Erythroblast (primary cell): ENCODE measurements at places on chromosomes 7 and 10.
A peak's percentile ranks its signal among the peaks of the same experiment; 100 is the strongest.

- DNase-seq, result no peak
These were observed 79.3 kb upstream of the NANOS1 start for GRCh38 chr10:118950190-118950680.

GRCh38 chr10:120517196-120517595, 60.2 kb downstream of the PLPP4 start:
- no peak for DNase-seq

DNA sequence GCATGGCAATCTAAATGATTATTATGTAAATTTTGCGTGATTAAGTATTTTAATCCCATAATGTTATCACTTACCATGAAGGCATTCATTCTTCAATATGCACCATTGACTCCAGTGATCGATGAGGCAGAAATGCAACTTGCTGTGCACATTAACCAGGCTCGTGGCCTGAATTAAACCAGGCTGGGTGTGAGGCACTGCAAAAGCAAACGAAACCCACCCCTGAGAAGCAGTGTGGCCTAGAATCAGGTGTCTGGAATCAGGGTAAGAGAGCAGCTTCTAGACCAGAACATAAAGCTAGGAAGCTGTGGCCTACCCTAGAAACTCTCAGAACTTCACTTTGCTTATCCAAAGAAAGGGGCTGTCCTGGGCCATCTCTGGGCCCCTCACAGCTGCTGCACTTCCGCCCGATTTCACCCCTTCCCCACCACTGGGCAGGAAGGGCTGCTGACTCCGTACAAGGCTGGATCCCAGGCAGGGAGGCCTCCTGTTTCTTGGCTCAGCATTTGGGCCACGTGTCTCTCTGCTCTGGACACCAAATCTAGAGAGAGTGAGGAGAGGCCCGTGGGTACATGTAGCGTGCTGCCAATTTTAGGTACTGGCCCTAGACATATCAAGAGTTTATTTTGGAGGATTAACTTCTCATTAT, 4.4 kb downstream of the PTPRE start:
- no peak for DNase-seq

DNA sequence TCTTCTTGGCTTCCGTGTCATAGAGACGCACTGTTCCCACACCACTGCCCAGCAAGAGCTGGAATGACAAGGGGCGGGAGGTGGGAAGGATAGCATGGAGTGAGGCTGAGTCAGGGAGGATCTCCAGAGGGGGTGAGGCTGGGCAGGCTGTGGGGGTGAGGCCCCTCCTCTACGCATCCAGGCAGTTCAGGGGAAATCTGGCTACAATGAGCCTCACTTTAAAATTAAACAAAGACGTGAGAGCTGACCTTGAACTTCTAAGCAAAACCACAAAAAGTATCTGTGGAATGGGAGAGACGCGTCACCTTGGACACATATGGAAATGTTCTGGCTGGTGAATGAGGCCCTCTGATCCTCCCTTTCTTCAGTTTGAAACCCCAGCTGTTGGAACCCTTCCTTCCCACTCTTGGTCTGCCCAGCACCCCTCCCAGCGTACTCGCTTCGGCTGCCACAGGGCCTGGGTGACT, 17.7 kb downstream of the WDR91 start:
- no peak for DNase-seq

- DNase-seq, result peak; percentile 85
These were observed 26.4 kb downstream of the HIF1AN start for GRCh38 chr10:100562008-100562672.

DNA sequence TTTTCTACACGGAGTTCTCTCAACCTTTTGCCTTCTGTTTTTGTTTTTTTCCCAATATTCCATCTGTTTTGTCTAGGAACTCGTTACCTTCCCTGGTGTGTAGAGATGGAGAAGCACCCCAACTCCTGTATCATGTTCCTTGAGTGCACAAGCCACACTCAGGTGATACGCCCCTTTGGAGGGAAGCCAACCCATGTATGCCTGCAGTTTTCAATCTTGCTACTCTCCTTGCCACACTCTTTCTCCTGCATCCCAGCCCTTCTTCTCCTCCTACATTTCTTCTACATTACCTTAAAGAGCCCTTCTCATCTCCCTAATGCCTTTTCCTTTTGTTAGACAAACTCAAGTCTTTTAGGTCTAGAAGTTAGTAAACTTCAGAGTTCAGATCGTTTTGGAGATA, 10.2 kb upstream of the SP4 start:
- peak; percentile 51 for DNase-seq

DNA sequence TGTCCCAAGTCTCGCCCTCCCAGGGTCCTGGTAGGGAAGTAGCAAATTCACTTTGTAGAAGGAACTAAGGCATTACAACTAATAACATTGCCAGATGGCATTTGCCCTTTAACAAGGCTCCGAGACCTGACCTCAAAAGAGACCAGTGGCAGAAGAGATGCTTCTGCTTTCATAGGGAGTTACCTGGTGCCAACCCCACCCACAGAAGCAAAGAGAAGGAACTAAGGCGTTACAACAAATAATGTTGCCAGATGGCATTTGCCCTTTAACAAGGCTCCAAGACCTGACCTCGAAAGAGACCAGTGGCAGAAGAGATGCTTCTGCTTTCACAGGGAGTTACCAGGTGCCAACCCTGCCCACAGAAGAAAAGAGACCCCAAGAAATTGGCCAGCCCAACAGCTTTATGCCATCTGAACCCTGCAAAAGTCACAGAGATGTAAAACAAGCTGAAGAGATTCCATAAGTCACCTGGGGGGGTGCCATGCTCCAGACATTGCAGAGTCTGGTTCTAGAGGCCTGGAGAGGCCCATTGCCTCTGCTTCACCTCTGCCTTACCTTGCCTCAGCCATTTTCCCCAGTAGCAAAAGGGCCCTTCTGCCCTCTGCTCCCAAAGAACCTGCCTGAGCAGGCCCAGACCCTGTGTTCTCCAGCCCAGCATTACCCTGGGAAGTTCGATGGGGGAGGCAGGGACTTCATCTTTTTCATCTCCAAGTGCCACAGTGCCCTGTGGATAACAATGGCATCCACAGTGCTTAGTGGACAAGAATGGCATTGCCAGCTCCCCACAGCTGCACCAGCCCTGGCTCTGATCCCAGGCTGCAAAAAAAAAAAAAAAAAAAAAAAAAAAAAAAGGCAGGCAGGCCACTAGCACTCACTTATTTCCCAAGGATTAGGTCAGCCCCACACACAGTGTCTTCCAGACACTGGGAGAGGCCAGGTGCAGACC, 179.5 kb upstream of the PLXNA4 start:
- no peak for DNase-seq

DNA sequence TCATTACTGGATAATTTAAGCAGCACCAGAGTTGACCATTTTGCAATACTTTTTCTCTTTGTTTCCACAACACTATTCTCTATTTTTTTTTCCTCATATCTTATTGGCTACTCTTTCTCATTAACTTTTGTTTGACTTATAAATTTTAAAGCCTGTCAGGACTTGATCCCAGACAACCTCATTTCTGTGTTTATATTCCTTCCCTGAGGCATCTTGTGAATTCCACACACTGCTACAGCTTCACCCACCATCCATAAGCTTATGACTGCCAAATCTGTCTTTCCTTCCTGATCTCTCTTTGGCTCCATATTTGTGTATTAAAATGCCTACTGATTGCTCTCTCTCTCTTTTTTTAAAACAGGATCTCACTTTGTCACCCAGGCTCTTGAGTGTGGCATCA, 124.6 kb upstream of the MBL2 start:
- no peak for DNase-seq

GRCh38 chr7:11232462-11232861, 258.8 kb downstream of the PHF14 start:
- DNase-seq, result no peak

DNA sequence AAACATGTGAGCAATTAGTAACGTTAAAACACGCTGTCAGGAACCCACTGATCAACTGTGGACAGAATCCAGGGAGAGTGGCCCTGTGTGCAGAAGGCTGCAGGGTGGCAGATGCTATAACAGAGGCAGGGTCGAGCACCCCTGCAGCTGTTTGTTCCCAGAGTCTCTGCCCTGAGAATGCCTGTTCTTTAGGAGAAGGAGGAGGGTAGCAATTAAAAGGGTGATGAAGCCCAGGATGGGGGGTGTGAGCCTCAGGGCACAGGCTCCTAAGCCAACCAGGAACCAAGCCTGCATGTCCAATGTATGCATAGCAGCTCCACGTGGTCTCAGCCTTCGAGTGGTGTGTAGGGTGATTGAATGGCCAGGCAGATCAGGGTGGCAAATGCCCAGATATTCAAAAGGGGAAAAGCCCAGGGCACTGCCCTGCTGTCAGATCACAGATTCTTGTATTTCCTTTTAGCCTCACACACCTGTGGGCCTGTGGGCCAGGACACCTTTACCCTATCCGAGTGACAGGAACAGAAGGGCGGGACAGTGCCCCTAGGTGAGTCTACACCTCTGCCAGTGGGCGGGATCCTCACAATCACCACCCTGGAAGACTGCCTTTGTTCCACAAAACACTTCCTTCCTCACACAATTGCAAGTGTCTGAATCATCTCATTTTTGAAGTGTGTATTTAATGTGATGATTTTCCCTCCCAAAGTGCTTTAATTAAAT, 7.3 kb downstream of the WDFY4 start:
- DNase-seq, result no peak

DNA sequence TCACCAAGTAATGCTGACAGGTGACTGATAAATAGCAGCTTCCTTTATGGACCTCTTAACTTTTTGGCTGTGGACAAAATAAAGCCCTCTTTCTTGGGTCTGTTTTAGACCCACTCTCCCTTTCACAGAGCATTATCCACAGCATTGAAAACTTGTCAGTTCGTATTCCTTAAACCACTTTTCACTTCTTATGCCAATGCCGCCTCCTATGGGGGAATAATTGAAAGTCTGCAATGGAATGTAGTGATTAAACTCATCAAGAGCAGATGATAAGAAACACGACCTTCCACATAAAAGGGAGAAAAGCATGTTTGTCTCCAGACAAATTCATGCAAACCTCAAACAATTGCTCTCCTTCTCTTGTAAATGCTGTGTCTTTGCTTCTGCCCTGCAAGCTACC, 153.4 kb downstream of the SORCS1 start:
- DNase-seq, result no peak

DNA sequence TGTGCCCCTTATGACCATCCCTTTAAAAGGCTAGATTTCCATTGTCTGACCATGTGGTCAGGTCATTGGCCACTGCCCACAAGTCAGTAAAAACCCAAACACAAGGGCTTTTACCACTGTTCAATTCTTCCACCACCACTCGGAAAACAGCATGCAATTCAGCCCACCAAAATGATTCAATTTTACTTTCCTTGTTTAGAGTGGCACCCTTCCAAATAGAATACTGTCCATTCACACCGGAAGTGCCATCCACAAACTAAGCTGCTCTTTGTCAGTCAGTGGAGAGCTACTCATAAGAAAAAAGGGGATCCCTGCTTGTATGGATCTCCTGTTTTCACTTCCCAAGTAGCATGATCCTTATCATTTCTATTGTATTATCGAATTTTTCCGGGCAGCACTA, 350.7 kb upstream of the MBL2 start:
- no peak for DNase-seq

- no peak for DNase-seq
These were observed 64.1 kb downstream of the MGAM2 start for GRCh38 chr7:142175594-142175993.

DNA sequence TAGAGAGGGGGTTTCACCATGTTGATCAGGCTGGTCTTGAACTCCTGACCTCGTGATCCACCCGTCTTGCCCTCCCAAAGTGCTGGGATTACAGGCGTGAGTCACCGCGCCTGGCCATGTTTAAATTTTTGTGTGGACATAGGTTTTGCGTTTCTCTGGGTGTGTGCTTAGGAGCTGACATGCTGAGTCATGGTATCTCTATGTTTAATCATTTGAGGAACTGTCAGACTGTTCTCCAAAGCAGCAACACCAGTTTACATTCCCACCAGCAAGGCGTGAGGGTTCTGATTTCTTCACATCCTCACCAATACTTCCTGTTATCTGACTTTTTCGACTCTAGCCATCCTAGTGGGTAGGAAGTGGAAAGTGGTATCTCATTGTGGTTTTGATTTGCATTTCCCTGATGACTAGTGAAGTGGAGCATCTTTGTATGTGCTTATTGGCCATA, 153.7 kb downstream of the DNAJB6 start:
- DNase-seq, result peak; percentile 11

DNA sequence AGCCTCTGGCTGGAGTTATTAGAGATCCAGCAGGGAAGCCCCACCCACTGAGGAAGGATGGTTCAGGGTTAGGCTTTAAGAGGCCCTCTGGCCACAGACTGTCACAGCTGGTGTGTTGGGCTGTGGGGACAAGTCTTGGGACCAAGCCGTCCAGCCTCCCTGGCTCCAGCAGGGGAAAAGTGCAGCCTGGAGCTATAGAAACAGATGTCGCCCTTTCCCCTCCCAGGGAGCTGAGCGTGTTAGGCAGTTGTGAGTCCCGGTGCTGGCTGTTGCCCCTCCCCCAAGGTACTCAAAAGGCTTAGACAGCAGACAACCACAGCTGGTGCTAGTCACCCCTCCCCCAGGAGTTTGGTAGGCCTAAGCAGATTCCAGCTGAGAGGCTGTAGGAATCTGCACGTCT, 143.4 kb downstream of the TMEM168 start:
- DNase-seq, result no peak

GRCh38 chr7:46006212-46006611, 85.1 kb upstream of the IGFBP3 start:
- no peak for DNase-seq

DNA sequence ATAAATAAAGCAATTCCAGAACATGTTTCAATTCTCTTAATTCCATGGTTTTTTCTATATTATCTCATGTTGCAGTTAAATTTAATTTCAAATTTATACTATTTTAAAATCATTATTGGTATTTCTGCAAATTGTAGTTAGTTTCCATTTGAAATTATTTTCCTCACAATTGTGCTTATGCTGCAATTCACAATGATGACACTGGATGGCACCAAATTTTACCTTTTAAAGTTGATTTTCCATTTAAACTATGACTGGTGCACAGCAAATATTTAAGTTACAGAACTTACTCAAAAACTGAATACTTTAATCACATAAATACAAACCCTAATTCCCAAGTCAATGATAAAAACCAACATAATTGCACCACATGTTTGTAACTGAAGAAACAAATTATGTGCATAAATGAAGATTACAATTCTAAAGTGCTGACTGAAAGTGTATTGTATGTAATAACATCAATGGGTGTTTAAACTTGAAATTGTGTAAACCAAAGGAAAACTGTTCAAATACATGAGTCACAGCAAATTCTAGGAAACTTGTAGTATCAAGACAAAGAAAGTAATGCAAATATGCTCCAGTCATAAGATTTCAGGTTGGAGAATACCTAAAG, 75.3 kb upstream of the AASS start:
- peak; percentile 28 for DNase-seq

- no peak for DNase-seq
These were observed 129.3 kb downstream of the RNF216 start for GRCh38 chr7:5652118-5652517.
